ENCODE measurements at places on chromosomes 2 and 18.

- no peak for DNase-seq
These were observed 8.7 kb upstream of the HS6ST1 start for GRCh38 chr2:128327180-128327964.

DNA sequence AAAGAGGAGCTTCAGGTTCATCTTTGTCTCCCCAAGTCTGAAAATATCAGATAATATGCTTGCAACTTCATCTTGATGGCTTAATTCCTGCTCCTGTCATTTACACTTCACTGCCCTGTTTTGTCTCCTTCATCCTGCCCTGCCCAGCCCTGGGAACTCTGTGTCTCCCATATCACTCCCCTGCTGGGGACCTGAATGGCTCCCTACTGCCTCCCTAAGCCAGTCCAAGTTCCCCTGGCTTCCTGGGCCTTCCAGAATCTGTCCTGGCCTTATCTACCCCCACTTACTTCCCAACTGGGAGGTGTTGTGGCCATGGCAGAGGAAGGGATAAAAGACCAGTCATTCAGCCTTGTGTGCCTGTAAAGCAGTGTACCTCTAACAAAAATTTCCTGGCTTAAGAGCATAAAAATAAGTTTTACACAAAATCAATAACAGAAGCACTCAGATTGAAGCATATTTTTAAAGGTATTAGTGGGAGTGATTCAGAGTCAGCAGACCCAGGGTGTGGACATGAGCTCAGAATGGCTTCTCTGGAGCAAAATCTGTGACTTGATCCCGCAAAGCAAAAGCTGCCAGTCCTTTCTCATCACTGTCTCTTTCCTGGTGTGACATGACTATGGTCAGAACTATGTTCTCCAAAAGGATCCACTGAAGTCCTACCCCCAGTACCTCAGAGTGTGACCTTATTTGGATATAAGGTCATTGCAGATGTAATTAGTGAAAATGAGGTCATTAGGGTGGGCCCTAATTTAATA, 59.1 kb downstream of the INO80C start:
- DNase-seq, result no peak

GRCh38 chr2:10076988-10077527, 3.2 kb downstream of the CYS1 start:
- DNase-seq, result no peak

- no peak for DNase-seq
These were observed 67.1 kb upstream of the EPAS1 start for GRCh38 chr2:46230115-46230571.

DNA sequence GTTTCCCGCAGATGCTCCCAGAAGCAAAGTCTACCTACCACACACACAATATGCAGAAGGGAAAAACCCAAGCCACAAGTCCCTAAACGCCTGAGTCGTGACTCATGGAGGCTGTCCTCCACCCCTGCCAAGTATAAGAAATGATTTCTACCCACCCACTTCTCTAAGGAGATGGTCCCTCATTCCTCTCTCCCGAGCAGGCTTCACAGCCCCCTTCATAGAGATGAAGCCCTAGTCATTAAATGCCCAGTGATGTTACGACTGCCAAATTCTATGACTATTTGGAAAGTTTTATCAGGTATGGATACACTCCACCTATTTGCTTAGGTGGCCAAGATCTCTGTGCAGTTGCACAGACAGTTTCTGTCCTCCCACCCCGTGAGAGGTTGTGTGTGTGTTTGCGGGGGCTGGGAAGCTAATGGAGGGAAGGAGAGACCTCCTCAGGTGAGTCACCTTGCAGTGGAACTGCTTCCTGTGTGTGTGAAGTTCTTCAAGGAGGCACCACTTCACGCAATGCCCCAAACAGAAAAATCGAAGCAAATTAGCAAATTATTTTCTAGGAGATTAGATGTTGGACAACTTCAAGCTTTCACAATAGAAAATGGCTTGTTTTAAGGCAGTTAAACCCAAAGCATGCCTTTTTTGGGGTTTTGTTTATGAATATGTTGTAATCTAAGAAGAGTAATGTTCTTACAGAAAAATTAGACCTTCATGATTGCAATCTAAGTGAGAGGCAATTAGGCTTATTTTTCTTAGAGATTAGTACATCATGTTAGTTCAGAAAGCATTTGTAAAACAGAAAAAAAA, 175.2 kb downstream of the TGIF1 start:
- peak; percentile 72 for DNase-seq

DNA sequence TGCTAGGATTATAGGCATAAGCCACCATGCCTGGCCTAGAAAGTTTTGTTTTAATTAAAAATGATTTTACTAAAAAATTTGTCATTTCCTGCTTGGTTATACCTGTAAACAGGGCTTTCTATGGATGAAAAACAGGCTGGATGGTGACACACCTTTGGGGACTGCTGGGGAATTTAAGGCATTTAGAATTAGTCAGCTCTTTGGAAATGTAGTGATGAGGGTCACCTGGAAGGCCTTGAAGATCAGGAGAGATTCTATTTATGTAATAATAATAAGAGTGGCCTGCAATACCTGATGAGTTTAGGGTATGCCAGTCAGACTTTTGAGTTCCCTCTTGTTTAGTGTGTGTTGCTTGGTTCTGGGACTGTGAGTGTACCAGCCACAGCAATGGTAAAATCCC, 51.1 kb downstream of the RALBP1 start:
- DNase-seq, result no peak

DNA sequence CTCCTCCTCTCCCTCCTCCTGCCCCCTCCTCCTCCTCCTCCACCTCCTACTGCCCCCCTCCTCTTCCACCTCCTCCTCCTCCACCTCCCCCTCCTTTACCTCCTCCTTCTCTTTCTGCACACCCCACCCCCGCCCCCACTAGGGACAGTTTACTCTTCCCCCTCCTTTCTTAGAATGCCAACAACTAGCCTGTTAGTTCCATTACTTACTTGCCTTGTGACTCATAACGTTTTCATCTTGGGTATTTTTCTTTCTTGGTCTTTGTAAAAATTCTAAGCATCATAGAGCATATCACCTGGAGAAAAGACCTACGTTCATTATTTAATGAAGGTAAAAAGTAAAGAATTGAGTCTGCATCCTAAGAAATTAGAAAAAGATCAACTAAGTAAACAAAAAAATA, 165.3 kb downstream of the NEDD4L start:
- no peak for DNase-seq

DNA sequence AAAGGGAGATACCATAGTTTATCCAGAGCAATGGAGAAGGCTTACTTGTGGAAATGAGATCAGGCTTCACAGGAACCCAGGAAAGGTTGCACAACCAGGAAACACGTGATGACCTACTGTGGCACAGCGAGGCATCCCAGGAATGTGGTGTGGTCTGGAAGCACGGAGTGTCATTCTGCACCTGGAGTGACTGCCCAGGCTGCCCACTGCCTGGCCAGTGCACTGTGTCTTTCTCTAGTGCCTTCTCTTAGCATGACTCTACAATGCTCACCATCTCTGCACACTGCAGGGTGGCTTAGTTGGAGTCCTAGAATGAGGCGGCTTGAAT, 48.9 kb downstream of the CHST9 start:
- no peak for DNase-seq

DNA sequence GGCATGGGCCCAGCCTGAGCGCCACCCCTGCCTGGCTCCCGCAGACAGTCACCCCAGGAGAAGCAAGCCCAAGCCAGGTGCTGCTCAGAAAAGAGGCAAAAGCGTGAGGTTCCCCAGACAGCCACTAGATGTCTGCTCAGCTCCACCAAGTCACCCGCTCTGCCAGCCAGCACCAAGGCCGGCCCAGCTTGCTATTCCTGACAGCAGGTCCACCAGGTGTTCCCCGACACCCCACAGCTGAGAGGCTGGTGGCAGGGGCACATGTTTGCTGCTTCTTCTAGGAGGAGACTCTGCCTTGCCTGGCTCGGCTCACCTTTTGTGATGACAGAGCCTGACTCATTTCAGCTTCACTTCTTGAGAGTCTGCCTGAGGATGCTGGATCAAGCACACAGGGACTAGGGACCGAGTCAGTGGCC, 206.7 kb downstream of the MGAT5 start:
- peak; percentile 24 for DNase-seq

GRCh38 chr18:40752316-40752715, 1202.7 kb upstream of the PIK3C3 start:
- DNase-seq, result no peak

GRCh38 chr18:3665780-3666525, 216.0 kb downstream of the TGIF1 start:
- DNase-seq, result peak; percentile 79

DNA sequence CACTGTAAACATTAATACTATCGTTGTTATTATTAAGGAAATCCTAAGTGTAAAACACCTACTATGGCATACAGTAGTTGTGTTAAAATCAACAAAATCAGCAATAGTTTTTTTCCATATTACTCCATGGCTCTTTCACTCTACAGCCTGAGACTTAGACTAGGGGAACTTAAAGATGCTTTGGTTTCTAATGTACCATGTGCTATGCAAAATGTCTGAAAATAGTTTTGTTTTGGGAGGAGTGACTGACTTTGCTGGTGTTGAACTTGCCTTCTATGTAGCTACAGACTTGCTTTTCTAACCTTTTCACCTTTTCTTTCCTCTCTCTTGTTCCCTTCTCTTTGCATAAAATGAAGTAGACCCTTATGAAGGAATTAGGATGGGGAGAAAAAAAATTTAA, 159.0 kb upstream of the CCDC195 start:
- no peak for DNase-seq

DNA sequence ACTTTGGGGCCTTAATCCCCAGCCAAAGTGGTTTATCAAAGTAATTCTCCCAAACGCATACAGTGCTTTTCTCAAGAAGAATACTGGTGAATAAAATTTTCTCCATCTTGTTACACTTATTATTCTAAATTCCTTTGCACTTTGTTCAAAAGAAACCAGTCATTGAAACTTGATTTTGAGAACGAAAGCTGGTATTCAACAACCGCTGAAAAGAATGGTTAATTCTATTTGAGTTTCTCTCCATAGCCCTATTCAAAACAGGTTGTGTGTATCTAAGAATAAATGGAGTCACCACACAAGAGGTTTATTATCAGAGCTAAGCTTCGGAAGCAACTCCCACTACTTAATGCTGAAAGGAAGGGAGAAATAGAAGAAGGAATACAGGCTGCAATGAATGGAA, 117.7 kb downstream of the C1D start:
- no peak for DNase-seq

GRCh38 chr2:190911813-190912212, 31.2 kb downstream of the GLS start:
- no peak for DNase-seq
